Skeletal muscle cell (primary cell): ENCODE measurements at places on chromosomes 6 and 20.
A peak's percentile ranks its signal among the peaks of the same experiment; 100 is the strongest.

DNA sequence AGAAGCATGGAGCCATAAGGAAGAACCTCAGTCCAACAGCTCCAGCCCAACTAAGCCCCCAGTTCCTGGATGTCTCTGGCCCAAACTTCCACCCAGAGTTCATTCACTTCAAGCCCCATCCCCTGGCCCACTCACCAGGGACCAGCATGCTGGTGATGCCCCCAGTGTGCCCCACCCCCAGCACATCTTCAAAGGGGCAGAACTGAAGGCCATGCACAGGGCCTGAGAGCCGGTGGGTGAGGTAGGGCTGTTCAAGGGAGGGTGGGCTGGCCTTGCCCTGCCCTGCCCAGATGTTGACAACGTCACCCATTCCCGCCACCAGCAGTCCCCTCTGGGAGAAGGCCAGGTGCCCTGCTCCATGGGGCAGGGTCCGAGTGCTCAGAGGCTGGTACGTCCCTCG, 3.6 kb downstream of the B3GALT4 start:
- no peak for DNase-seq

GRCh38 chr6:89589297-89590025, 49.1 kb downstream of the LYRM2 start:
- DNase-seq = no peak

- no peak for DNase-seq
Measured at GRCh38 chr6:116239856-116240255, 14.0 kb downstream of the TSPYL4 start.

DNA sequence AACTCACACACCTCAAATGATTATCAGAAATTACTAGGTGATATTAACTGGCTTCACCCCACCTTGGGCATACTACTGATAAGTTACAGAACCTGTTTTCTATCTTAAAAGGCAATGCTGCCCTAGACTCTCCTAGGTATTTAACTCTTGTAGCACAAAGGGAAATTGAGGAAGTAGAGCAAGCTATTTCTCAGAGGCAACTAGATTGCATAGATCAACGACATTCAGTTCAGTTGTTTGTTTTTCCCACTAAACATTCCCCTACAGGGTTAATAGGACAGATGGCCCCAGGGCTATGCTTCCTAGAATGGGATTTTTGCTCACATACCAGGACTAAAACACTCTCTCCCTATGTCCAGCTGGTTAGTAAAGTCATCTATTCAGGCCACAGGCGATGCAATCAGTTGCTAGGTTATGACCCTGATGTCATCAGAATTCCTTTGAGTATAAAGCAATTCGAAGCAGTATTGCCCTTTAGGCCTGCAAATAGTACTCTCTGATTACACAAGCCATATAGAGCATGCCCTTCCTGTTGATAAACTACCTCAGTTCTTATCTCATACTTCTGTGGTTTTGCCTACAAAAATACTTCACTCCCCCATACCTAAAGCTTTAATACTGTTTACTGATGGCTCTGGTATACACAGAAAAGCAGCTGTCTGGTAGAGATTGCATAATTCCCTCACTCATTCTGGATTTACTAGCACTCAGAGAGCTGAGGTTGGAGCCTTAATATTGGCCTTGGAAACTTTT, 67.4 kb upstream of the ASCC3 start:
- no peak for DNase-seq

DNA sequence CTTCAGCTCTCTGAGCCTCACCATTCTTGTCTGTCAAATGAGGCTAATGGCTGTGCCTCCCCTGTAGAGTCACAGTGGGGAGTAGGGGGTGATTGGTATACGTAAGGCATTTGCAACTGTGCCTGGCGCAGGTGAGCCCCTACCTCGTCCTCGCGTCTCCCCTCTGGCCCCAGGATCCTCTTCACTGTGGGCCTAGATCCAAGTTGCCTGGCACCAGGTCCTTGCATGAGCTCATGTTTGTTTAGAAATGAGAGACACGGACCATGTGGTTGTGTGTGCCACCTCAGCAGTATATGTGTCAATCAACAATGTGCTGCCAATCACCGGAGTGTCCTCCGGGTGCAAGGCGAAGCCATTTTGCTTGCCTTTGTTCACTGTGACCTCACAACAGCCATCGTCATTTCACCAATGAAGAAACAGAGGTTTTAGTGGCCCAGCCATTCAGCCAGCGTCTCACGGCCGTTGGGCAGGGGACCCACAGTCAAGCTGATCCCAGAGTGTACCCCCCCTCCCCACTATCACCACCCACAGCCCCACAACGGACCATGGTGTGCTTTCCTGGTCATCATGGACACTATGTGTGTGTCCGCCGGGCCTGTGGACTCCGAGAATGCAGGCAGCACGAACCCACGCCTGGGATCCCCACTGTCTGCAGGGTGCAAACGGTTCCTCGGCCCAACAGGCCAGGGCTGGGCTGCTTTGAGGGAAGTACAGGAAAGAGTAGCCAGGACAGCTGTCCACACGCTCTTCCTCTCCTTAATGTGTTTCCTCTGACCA, 35.9 kb upstream of the STX16 start:
- no peak for DNase-seq

- peak; percentile 11 for DNase-seq
Measured at GRCh38 chr6:136284909-136285308, 4.7 kb downstream of the BCLAF1 start.

GRCh38 chr20:23257848-23258746, 92.5 kb upstream of the NXT1 start:
- peak; percentile 87 for DNase-seq

DNA sequence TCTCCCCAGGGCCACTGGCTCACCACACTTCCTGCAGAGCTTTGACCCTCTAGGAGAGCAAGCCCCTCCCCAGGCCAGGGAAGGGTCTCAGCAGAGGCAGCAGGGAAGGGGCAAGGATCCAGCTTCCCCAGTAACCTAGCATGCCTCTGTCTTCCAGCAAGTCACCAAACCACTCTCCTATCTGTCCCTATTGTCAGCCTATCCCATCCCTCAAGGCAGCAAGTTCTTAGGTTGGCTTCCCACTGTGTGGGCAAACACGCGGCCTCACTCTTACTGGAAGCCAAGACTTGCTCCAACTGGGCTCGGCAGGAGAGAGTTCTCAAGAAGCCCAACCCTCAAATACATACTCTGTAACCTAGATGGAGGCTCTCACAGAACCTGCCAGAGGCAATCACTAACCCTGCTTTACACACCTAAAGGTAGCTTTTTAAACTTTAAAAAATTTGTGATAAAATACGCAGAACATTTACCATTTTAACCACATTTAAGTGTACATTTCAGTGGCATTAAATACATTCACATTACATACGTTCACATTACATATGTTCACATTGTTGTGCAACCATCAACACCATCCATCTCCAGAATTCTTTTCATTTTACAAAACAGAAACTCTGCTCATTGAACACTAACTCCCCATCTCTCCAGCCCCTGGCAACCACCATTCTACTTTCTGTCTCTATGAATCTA, 58.5 kb downstream of the MRPL14 start:
- no peak for DNase-seq

DNA sequence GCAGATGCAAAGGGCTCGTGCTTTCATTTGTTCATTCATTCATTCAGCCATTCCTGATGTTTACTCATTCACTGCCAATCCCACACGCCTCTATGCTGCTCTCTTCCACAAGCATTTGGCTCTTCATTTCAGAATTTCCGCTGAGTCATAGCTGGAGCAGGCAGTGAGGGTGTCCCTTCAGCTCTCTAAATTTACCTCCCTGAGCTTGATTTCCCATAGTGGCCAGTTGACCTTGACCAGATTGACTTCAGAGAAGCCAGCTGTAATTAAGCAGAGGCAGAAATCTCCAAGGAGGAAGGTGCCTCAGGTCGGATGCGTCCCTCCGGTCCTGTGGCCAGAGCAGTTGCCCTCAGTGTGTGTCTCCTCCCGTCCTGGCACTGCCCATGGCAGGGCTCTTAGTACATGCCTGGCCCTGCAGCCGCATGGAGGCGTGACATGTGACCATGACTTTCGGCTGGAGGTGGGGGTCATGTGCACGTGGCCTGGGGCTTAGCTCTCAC, 267.2 kb upstream of the ECI2 start:
- peak; percentile 64 for DNase-seq

DNA sequence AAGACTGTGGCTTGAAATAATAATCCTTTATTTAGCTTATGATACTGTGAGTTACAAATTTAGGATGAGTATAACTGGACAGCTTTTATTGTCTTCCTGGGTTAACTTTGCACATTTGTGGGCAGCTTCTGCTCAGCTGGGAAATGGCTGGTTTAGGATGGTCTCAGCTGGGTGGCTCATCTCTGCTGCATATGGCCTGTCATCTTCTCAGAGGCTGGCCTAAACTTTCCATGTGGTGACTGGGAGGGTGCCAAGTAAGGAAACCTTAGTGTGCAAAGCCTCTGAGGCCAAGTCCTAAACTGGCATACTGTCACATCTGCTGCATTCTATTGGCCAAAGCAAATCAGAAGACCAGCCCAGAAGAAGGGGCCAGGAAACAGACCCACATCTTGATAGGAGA, 40.2 kb downstream of the BTBD3 start:
- DNase-seq = no peak

DNA sequence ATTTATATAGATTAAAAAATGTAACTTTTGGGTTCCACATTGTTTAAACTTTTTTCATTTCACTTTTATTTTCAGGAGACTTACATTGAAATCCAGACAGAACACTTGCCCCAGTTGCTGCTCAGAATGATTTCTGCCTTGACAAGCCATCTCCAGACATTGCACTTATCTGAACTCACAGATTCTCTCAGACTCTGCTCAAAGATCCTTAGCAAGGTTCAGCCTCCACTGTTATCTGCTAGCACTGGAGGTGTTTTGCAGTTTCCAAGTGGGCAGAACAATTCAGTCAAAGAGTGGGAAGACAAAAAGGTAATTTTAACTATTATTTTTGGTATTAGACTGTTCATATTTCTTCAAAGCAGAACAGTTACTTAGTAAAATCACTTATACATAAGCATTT, 58.0 kb downstream of the DOP1A start:
- DNase-seq = no peak

DNA sequence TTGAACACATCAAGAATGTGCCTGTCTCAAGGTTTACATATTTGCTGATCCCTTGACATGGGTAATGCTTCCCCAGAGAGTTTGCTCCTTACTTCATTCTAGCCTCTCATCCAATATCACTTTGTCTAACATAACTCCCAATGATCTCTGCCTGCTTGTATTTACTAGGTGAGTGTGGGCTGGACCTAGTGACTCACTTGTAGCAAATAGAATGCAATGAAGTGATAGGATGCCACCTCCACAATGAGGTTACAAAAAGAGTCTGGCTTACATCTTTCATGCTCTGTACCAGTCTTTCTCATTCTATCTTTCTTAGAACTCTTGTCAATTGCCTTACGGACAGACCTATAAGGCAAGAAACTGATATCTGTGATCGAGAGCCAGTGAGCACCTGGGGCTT, 44.9 kb upstream of the TMEM200A start:
- no peak for DNase-seq

- DNase-seq = no peak
Measured at GRCh38 chr6:157080986-157081391, 242.3 kb downstream of the TMEM242 start.

- no peak for DNase-seq
Measured at GRCh38 chr6:106025655-106026054, 60.5 kb upstream of the PRDM1 start.

- no peak for DNase-seq
Measured at GRCh38 chr6:79135973-79136470, 58.0 kb upstream of the PHIP start.

- DNase-seq = no peak
Measured at GRCh38 chr6:132052096-132052495, 100.9 kb upstream of the CCN2 start.

GRCh38 chr6:79755967-79756366, 124.8 kb downstream of the SH3BGRL2 start:
- no peak for DNase-seq

- DNase-seq = no peak
Measured at GRCh38 chr20:5039255-5039657, 37.9 kb upstream of the SLC23A2 start.

- no peak for DNase-seq
Measured at GRCh38 chr6:110322874-110323242, 35.3 kb downstream of the METTL24 start.

DNA sequence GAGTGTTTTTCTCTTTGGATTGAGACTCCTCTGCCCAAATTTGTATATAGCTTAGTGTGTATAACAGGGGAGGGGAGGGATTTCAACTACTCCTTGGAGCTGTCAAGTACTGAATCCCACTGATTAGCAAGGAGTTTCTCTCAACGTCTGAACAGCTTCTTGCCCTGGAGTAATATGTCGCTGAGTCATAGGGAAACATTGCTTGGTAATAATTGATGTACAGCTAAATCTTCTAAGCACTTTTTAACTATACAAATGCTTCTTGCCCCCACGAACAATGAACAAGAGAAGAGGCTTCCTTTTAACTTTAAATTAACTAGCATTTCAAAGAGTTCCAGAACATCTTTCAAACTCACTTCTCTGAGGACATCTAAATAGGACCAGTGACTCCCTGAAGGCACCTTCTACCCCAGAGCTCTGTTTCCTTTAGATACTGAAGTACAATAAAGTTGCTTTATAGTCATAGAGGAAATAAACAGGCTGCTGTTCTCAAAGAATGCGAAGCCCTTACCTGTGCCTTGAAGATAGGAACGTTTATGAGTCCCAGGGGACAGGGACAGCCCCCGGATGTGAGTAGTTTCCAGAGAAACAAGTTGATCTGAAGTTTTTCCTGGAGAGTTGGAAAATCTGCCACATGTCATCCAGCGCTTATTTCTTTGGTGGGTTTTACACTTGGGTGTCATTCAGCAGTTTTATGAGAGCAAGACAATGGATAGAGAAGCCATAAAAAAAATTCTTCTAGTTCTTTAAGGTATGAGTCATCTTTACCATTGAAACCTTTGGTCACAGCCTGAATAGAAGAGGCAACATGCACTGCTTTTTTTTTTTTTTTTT, 462.5 kb upstream of the BTBD3 start:
- no peak for DNase-seq

DNA sequence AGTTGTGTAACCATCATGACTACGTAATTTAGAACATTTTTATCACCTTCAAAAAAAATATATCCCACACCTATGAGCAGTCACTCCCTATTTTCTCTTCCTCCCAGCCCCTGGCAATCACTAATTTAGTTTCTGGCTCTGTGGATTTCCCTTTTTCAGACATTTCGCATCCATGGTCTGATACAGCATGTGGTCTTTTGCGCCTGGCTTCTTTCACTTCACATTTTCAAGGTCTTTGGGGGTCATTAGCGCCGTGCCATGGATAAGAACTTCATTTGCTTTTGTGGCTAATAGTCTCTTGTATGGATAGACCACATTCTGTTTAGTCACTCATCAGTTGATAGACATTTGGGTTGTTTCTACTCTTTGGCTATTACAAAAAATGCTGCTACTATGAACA, 44.9 kb upstream of the DUSP22 start:
- no peak for DNase-seq

- DNase-seq = no peak
Measured at GRCh38 chr6:125303512-125303854, 1.7 kb upstream of the HDDC2 start.

GRCh38 chr6:143187238-143187923, 126.7 kb downstream of the AIG1 start:
- DNase-seq = no peak
